ENCODE measurements at places on chromosomes 2 and 18.

DNA sequence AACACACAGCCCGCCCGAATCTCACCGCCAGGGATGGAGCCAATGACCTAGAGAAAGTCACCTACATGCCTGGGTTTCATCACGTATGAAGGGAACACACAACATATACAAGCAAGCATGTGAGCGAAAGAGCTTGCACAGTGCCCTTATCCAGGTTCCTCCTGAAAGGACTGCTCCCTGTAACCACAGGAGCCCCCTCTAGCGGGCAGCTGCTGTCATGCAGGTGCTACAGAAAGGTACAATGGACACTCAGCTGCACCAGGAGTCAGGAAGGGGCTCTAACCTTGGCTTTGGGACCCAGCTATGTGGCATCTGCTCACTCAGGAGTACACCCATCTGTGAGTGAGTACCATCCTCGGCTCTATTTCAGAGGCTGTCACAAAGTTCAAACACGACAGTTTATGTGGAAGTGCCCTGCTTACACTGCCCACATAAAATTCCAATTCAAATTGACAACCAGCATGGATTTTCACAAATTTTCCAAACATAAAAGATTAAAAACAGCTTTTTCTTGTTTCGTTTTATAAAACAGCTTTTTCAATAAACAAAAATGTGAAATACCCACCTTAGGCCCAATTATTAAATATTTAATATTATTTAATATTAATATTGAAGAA is 3.5 kb downstream of the NDUFA10 start:
- DNase-seq: no peak

GRCh38 chr18:48919547-48919946 is 31.2 kb downstream of the SMAD7 start:
- DNase-seq: no peak

- no peak for DNase-seq
Observed at GRCh38 chr2:163554864-163555263, 180.9 kb downstream of the FIGN start.

DNA sequence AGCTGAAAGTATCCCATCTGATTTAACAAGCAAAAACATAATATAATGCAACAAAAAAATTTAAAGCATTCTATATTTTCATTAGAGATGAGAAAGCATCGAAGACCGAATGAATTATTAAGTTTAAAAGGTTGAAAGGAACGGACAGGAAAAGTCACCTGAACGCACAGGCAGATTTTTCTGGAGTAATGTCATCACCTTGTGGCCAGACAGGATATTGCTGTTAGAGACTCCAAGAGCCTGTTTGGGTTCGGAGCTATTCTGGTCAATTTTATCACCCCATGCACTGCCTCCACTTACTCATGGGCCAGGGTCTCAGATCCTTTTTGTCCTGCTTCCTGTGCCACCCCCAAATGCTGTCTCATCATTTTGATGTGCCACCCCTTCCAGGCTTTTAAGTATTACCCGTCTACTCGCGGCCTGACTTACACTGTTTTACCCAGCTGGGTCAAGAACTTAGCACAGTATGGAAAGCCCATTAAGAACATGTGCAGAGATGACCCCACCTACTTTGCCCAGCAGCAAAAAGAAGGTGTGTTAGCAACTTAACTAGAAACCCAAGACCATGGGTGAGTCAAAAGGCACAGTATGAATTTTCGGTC is 27.3 kb downstream of the GKN2 start:
- no peak for DNase-seq

GRCh38 chr18:23485386-23485785 is 17.9 kb upstream of the RMC1 start:
- DNase-seq: no peak

- no peak for DNase-seq
Observed at GRCh38 chr2:117763804-117764203, 50.7 kb upstream of the DDX18 start.

- no peak for DNase-seq
Observed at GRCh38 chr18:49768051-49768391, 45.3 kb downstream of the ACAA2 start.

- DNase-seq: no peak
Observed at GRCh38 chr2:200092235-200092634, 136.9 kb downstream of the MAIP1 start.

- DNase-seq: no peak
Observed at GRCh38 chr2:134289225-134289624, 35.4 kb downstream of the MGAT5 start.

DNA sequence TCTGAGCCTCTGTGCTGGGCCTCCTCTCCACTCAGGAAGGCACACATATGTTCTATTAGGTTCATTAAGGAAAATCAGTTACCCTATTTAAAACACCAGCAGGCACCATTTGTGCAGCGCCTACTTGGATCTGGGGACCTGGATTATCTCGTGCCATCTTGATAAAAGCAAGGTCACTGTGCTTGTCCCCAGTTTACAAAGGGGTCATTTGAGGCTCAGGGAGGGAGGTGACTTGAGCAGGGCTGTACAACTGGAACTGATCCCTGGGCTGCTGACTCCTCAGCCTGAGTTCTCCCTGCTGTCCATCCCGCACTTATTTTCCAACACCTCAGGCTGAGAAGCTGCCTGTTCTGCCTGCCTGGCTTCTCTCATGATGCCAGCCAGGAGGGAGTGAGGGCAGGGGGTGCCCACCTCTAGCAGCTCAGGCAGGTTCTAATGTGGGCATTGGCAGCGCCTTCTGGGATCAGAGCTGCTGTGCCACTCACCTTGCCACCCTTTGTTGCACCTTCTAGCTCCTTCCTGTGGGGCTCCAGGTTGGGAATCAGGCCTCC is 120.3 kb downstream of the GLI2 start:
- no peak for DNase-seq

GRCh38 chr2:187126247-187127005 is 277.5 kb upstream of the ZSWIM2 start:
- no peak for DNase-seq

- no peak for DNase-seq
Observed at GRCh38 chr2:200466425-200467418, 43.1 kb downstream of the KCTD18 start.

DNA sequence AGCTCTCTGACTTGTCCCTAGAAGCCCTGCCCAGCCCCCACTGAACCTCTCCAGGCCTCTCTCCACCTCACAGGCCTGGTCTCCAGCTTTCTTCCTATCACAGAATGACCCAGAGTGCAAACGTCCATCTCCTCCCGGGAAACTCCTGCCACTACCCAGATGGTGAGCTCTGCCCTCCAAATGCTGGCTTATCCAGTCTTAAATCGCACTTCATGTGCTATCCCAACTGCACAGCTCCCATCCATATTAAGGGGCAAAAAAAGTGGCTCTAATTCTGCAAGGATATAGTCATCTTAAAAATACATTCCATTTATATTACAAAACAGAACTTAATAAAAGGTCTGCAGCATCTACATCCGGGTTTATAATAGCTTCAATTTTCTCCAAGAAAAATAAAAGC is 70.8 kb upstream of the CDC42EP3 start:
- no peak for DNase-seq

- no peak for DNase-seq
Observed at GRCh38 chr18:68387246-68387645, 327.7 kb downstream of the TMX3 start.

- no peak for DNase-seq
Observed at GRCh38 chr2:126880817-126881216, 17.9 kb upstream of the TEX51 start.

- no peak for DNase-seq
Observed at GRCh38 chr18:58078889-58079573, 35.0 kb downstream of the NEDD4L start.

GRCh38 chr18:64119916-64120315 is 29.0 kb downstream of the LINC00305 start:
- no peak for DNase-seq

Data from esophagus squamous epithelium (tissue), 5 donors.